Esophagus squamous epithelium (tissue), 5 donors: ENCODE measurements at places on chromosomes 7 and 10.

GRCh38 chr7:158362912-158363905 is 224.4 kb downstream of the PTPRN2 start:
- no peak for DNase-seq

GRCh38 chr7:95041031-95041430 is 133.6 kb downstream of the PPP1R9A start:
- no peak for DNase-seq

- DNase-seq = no peak
Observed at GRCh38 chr10:88415533-88416130, 167.5 kb downstream of the RNLS start.

DNA sequence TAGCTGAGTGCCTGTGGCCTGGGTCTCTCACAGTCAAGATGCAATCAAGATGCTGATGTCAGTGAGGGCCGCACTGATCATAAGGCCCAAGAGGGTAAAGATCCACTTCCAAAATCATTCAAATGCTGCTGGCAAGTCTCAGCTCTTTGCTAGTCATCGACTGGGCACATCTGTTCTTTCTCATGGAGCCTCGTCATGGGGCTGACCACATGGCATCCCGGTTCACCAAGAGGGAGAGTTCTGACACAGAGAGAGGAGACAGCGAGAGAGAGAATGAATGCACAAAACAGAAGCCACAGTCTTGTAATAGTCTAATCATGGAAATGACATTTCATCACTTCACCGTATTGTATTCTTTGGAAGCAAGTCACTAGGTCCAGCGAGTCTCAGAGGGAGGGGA is 1067.5 kb upstream of the C7orf33 start:
- no peak for DNase-seq

DNA sequence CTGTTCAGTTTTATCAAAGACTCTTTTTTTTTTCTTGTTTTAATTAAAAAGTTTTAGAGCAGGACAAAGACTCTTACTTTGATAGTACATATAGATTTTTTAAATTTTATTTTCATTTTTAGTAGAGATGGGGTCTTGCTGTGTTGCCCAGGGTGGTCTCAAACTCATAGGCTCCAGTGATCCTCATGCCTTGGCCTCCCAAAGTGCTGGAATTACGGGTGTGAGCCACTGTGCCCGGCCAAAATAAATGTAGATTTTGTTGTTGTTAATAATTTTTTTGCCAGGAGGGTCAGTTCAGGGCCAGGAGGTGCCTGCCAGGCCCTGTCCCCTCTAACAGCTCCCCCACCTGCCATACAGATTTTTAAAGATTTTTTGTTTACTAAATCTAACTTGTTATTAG is 17.0 kb downstream of the DENND10 start:
- DNase-seq = no peak

GRCh38 chr7:17058568-17058967 is 176.8 kb upstream of the AGR3 start:
- no peak for DNase-seq

- no peak for DNase-seq
Observed at GRCh38 chr10:70603449-70603801, 884 bp upstream of the PRF1 start.

GRCh38 chr7:53205006-53205405 is 169.6 kb downstream of the POM121L12 start:
- DNase-seq = no peak

GRCh38 chr10:17735166-17735941 is 16.6 kb upstream of the TMEM236 start:
- DNase-seq = no peak

DNA sequence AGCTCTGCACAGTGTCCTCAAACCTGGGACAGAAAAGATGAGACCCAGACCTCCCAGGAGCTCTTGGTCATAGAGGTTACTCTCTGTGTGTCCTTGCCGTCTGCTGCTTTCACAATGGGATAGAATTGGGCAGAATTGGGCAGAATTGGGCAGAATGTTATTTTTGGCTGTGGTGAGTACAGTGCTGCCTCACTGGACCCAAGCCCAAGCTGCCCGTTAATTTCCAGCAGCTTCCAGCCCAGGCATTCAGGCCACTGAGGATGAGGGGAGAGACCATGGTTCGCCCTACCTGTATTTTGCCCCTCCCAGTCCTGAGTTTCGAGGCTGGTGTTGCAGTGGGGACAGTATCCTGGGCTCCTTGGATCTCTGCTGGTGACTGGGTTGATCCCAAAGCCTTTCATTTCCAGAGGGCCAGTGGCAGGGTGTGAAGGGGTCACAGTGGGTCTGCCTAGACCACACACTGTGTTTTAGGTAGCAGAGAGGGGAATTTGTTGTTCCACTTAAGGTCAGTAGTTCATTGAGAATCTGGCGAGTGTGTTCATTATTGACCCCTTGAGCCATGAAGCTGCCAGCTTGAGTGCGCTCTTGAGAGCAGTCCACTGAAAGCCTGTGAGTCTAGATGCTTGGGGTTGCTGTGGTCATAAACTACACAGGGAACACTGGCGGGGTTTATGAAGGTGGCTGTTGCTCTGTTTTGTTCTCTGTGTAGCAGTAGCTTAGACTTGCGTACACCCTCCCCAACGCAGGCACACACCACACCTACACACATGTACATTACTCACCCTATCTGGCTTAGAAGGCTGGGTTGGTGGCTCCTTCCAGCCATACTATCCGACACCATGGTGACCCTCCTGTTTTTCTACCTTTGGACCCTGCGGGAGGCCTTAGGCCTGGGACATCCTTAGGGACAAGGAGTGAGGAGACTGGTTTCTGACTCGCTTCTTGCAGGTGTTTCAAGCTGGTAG is 23.5 kb downstream of the NACAD start:
- no peak for DNase-seq

DNA sequence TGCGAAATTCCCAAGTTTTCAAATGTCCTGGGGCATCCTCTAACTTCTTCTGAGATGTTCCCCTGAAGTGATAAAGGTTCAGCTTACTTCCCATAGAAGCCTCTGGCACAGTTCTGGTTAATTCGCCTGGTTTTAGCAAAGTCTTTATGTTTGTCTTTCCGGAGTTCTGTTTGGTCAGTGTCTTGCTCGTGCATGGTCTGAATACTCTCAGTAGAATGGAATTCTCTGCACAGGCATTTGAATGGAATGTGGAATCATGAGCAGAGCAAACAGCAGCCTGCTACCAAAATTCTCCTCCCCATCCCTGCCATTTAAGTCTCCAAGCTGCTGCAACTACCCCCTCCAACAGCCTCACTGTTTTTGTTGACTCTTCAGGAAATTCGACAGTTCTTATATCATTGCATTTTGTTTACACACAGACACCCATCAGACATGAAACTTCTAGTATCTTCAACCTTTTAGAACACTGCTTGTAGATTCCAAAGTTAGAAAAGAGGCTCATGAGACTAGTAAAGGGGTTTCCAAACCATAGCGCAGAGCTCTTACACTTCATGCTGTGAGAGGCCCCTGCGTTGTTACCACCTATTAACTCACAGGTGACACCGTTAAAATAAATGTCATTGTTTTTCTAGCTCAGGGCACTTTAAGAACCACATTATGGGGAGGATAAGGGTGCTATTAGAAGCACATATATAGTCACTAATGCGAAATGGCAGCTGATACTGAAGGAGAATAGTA is 129.7 kb downstream of the PLCE1 start:
- no peak for DNase-seq

DNA sequence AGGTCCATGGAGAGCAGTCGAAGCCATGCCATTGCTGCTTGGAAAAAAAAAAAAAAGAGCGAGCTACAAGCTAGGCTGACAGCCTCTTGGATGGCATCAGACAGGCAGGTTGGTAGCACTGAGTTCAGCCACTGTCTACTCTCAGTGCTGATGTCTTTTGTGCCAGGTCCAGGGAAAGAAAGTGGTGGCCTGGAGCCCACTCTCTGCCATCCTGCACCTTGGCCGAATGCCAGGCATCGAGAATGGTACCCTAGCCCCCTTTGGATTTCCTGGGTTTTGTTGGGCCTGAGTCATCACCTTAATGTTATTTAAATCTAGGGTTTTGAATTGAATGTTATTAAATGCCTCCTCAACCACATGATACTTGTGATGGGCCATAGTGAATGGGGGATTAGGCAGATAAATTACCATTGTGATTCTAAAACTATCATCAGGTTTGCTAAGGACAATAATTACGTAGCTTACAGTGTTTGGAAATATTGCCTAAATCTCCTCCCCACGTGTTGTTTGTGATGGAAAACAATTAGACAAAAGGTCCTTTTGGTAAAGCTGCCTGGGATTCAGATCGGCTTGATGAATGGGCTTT is 195.7 kb upstream of the GPR26 start:
- no peak for DNase-seq

GRCh38 chr10:86269332-86269731 is 97.3 kb downstream of the GRID1 start:
- DNase-seq = no peak

DNA sequence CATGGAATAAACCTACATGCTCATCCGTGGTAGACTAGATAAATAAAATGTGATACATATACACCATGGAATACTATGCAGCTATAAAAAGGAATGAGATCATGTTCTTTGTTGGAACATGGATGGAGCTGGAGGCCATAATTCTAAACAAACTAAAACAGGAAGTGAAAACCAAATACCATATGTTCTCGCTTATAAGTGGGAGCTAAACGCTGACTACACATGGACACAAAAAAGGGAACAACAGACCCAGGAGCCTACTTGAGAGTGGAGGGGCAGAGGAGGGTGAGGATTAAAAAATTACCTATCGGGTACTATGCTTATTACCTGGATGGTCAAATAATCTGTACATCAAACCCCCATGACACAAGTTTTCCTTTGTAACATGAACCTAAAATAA is 68.7 kb upstream of the SEC61G start:
- no peak for DNase-seq

DNA sequence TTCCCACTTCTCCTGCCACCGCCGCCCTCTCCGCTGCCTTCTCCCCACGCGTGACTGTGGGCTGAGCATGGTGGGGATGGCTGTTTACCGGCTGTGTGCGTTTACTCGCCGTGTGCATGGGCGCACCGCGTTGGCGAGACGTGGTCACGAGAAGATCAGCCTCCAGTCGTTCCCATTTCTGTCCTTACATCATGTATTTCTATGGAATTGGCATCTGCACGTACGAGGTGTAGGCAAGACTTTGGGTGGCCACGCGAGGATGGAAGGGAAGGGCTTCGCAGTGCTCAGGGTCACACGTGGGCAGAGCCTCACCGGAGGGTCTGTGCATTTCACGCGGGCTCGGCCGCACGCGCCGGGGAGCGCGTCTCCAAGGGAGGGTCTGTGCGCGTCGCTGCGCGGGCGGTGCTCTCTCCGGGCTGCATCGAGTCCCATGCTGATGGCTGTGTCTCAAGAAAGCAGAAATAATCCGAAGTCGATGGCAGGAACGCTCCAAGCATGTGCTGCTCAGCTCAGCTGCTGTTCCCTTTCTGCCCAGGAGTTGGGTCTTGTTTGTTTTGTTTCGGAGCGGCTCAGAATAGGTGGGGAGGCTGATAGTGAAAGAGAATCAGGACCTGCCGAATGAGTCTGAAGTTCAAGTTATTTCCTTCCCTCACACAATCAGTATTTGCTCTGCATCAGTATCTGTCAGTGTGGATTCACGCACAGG is 973 bp downstream of the CAMK1D start:
- no peak for DNase-seq

DNA sequence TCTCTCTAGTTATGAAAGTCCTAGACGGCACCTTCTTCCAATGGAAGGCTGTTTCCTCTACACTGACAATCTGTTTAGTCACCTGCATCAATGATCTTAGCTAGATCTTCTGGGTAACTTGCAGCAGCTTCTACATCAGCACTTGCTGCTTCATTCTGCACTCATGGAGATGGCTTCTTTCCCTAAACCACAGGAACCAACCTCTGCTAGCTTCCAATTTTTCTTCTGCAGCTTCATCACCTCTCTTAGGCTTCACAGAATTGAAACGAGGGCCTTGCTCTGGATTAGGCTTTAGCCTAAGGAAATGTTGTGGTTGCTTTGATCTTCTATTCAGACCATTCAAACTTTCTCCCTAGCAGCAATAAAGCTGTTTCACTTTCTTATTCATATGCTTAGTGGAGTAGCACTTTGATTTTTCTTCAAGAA is 24.6 kb downstream of the NAMPT start:
- DNase-seq = no peak

- DNase-seq = no peak
Observed at GRCh38 chr10:61285749-61286148, 167.4 kb downstream of the TMEM26 start.

DNA sequence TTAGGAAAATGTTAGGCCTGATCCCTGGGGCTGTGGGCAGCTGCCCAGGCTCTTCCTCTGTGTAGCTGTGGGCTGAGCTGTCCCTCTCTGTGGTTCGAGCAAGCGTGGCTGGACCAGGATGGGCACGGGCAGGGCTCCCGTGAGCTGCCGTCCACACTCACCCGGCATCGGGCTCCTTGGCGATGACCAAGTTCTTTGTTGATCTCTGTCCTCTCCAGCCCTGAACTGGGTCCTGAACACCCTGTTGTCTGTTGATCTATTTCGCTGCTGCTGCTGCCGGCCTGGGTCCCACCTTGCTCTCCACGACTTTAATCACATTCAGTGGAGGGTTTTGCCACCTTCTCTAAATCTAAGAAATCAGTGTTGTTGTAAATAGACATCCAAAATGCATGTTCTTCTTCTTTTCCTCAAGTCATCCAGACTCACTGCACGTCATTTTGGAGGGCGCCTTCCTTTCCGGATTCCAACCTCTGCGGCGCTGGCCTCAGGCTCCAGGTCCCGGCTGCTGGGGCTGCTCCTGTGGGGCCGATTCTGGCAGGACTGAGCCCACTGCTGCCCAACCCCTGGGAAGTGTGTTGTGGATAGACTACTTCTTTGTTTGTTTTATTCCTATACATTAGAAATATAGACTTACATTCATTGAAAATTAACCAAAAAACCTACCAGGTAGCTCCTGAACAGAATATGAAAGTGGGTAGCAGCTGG is 100.6 kb downstream of the DYNC2I1 start:
- DNase-seq = no peak

DNA sequence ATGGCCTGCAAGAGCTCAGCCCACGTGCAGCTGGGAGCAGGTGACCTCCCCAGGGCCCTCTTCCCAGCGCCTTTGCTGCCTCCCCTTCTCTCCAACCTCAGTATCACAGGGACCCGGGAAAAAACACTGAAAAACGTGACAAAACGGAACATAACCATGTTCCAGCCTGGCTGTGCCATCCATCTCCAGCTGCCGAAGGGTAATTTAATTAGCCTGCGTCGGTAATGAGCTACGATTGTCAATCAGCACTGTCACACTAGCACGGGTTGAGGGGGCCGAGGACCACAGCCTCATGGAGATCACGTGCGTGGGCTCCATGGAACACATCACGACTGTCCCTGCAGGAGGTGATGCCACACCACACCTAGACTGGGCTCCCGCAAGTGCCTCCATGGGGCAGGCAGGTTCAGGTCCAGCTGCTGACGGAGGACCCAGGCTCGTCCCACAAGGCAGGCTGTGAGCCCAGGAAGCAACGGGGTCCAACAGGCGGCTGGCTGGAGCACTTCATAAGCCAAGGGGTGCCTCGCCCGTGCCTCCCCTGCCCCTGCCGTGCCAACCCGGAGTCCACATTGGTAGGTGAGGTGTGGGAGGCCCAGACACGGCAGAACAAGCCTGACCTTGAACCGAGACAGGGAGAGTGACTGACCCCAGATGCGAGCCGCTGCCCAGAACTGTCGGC is 199.5 kb downstream of the ELFN1 start:
- DNase-seq = no peak
